CD8-positive, alpha-beta memory T cell (primary cell): ENCODE measurements at places on chromosomes 6 and 20. TPM values are rescaled to one million over a fixed set of nuclear protein-coding genes. Genes with fewer than 3 reads are reported as not detected.
A peak's percentile ranks its signal among the peaks of the same experiment; 100 is the strongest.

NHLRC1 gene
- total RNA-seq, result 0.24 TPM

- DNase-seq, result no peak
These were observed at the start of gene TUBB1 for GRCh38 chr20:59019217-59019616. Gene TUBB1, plus strand, starts transcription at chr20:59019429. Its CDS starts 94 bp downstream, at chr20:59019523.

DNA sequence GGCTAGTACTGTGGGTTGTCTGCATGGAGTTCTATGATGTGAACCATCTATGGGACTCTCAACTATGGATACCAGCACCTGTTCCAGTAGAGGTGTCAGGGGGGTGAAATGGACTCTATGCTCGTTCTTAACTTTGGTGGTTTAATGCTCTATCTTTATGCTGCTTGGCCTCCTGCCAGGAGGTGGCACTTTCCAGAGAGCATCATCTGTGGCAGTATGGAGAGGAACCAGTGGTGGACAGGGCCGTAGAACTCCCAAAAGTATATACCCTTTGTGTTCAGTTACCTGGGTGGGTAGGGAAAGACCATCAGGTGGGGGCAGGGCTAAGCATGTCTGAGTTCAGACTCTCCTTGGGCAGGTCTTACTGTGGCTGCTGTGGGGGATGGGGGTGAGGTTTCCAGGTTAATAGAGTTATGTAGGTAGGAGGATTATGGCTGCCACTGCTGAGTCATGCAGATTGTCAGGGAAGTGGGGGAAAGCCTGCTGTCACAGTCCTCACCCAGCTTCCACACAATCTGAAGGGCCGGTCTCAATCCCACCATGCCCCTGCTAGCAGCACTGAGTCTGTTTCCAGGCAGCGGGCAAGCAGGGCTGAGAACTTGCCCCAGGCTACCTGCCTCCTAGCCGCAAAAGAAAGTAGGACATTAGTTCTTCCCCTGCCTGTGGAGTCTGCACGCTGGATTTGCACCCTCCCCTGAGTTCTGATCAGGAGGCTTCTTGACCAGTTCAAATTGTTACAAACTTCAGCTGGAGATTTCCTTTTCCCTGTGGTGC is 284.0 kb downstream of the KCNQ5 start:
- no peak for DNase-seq

DNA sequence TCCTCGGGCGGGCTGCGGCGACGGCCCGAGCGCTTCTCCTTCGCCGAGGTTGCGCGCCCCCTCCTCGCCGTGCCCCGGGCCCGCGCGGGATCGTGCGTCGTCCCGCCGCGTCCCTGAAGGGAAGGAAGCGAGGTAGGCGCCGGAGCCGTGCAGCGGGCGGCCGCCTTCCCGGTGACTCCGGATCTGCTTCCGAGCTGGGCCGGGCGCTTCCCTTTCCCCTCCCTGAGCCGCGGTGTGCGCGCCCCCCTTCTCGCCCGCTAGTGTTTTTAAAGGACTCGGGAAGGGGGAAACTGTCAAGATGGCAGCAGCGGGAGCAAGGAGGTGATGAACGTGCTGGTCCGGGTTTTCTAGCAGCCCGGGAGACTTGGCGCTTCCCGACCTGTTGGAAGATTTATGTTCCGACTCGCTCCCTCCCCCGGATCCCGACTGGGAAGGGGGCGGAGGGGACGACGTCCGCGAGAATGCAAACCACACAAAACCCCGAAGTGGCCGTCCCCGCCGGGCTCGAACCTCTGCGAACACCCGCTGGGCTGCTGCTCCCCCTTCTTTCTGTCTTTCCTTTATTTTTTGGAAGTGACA is 744 bp upstream of the FOXO3 start:
- peak; percentile 5 for DNase-seq
